ENCODE measurements at places on chromosomes 1 and 21.

GRCh38 chr1:149917571-149918144 is at the start of gene SV2A:
SV2A (minus strand) TSS chr1:149917844; CDS start chr1:149913840, 4,004 bp downstream.
- DNase-seq: peak; percentile 63

DNA sequence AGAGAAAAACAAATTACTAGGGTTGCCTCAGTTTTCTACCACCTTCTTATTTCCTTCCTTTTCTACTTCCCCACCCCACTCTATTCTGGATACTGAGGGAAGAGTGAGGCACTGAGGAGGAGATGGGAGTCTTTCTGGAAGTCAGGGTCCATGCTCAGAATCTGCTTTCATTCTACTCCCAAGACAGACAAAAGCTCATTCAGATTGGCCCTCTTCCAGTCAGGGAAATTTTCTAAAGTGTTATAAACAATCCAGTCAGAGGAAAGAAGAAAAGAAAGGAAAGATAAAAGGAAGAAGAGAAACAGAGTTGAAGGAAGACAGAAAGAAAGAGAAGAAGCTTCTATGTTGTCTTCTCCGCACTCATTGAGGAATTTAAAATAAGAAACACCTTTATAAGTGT is 228.6 kb downstream of the COP1 start:
- DNase-seq: no peak

- DNase-seq: no peak
Measured at GRCh38 chr1:147052143-147052542, 114.0 kb downstream of the NBPF12 start.

GRCh38 chr1:165600793-165601192 is 30.2 kb upstream of the MGST3 start:
- no peak for DNase-seq

GRCh38 chr1:158049853-158050252 is 56.4 kb downstream of the KIRREL1 start:
- DNase-seq: no peak

DNA sequence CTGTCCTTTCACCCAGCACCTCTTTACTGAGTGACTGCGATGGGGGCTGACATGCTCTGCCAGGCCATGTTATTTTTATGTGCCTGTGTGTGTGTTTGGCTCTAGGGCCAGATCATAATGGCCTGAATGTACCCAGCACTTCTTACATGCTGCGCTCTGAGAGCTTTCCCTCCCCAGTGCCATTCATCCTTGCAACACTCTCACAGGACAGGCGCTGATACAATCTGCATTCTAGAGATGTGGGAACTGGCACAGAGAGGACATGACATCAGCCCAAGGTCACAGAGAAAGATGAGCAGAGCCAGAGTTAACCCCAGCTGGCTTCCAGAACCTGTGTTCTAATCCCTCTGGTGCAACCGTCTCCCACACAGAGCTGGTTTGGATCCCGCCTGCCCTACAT is 54.5 kb downstream of the ARHGEF10L start:
- DNase-seq: no peak

DNA sequence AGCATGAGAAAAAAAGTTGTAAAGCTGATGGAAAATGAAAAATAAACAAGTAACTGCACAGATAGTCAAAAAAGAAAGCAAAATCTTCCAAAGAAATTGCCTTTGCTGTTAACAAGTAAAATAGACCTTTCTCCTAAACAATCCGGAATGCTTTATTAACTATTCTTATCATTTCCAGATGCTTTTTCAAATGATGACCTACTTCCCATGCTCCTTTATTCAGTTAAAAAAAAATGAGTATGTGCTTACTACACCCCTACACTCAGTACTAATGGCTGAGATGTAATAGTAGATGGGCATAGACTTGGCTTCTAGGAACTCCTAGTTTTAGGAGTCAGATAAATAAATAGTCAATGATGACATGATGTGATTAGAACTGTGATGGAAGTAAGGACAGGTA is 108.5 kb downstream of the NIBAN1 start:
- DNase-seq: no peak

- DNase-seq: no peak
Measured at GRCh38 chr1:56032096-56032676, 547.2 kb downstream of the PLPP3 start.

- no peak for DNase-seq
Measured at GRCh38 chr1:156961709-156962108, 41.3 kb downstream of the LRRC71 start.

DNA sequence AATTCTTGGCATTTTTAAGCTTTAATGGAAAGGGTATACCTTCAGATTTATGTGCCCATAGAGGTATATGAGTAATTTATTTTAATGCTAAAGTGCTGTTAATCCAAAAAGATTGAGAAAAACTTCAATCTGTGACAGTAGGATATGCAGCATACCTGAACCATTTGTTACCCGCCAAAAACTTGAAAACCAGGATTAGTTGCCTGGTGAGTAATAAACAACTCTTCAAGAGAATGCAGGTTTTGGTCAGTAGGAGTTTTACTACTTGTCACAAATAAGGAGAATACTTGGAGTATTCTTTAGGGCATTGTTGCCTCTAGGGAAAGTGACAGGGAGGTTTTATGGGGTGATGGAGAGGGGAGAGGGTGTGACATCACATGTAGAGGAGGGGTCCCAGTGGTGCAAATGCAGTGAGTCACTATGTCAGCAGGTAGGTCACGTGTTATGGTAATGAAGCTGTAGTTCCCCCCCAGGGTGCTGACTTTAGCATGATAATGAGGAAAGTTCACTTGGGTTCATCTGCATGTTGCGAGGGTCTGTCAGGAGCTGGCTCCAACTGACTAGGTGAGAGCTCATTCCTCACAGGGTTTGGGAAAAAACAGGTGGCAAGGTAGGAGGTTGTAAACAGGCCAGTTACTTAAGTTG is 23.1 kb downstream of the USP25 start:
- DNase-seq: no peak

DNA sequence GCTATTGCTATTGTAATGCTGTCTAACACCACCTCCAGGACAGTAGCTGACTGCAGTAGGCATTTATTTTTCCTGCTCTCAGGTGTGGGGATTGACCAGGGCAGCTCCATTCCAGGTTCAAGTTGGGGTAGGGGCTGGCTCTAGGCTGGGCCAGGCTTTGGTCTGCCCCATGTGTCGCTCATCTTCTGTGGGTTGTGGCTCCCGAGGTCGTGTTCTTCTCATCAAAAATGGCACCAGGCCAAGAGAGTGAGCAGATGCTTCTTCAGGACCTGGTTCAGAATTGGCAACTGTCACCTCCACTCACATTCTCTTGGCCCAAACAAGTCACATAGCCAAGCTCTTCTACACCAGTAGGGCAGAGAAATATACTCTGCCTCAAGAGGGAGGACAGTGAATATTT is 133.7 kb downstream of the PTPRU start:
- DNase-seq: no peak

- DNase-seq: no peak
Measured at GRCh38 chr1:243393096-243393495, 137.3 kb downstream of the SDCCAG8 start.

GRCh38 chr1:199550199-199551065 is 477.1 kb upstream of the NR5A2 start:
- DNase-seq: no peak

All from GM13976 (cell line).